ENCODE measurements at places on chromosomes 16 and 17.
A peak's percentile ranks its signal among the peaks of the same experiment; 100 is the strongest.

DNA sequence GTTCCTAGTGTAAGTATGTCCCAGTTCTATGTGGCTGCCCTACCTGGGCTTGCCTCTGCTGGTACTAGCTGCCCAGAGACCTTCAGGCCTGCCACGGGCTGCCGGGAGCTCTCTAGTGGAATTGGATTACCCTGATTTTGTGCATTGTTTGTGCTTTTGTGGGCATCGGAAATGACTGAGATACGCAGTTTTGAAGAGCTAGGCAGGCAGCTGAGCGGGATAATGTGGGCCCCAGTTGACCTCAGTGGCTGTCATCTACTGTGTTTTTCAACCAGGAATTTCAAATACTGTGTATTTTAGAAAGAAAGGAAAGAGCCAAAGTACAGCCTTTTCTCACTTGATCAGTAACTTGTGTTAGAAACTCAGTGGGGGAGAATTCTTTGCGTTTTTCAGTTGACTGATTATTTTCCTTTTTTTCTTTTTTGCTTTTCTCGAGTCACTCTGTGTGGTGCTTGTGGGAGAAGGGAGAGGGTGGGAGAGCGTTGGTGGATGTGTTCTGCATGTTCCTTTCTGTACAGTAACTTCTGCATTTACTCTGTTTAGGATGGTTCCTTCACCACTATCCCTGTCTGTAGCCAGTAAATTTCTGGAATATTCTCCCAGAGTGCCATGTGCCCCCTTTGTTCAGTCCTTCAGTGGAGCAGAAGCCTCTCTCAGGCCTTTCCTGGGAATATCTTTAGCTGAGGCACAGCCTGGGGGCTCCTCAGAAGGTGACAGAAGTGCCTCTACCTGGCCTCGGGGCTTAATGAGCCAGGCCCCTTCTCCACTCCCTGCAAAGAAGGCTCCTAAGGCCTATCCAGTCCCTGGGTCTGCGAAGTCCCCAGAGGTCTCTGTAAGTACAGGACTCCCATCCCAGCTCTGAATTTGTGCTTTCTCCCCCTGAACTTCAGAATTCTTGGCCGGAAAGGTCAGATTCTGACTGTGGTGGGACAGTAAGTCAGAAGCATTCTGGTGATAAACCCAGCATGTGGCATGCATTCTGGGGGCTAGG lies 15.0 kb upstream of the SLC12A3 start:
- no peak for DNase-seq

DNA sequence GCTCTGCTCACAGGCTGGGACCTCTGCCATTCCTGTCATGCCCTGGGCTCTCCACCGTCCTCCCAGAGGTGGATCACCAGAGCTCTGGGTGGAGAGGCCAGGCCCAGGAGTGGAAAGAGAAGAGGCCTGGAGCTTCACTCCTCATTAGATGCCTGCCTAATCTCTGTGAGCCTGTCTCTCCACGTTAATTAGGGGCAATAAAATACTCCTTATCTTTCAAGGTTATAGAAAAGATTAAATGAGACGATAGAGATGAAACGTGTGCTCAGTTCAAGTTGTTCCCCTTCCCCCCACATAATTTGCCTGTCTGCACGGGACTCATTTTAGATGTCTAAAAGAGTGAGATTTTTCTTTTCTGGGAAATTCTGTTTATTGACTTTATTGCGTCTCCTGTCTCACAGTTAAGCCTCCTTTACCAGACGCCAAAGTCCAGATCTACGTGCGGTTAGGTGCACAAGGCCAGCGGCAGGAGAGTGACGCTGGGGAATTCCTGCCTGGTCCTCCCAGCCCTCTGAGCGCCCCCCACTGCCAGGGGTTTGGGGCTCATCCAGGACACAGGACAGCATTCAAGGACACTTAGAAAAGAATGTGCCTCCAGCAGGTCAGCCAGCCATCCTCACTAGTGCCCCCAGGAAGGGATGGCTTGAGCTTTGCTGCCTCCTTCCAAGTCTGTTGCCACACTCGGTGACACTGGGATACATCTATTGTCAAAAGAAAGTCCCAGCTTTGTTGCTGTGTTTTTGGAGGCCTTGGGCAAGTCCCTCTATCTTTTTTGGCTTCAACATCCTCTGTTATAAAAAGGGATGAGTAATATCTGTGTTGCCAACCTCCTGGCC lies 42.3 kb downstream of the TBX4 start:
- DNase-seq = no peak

DNA sequence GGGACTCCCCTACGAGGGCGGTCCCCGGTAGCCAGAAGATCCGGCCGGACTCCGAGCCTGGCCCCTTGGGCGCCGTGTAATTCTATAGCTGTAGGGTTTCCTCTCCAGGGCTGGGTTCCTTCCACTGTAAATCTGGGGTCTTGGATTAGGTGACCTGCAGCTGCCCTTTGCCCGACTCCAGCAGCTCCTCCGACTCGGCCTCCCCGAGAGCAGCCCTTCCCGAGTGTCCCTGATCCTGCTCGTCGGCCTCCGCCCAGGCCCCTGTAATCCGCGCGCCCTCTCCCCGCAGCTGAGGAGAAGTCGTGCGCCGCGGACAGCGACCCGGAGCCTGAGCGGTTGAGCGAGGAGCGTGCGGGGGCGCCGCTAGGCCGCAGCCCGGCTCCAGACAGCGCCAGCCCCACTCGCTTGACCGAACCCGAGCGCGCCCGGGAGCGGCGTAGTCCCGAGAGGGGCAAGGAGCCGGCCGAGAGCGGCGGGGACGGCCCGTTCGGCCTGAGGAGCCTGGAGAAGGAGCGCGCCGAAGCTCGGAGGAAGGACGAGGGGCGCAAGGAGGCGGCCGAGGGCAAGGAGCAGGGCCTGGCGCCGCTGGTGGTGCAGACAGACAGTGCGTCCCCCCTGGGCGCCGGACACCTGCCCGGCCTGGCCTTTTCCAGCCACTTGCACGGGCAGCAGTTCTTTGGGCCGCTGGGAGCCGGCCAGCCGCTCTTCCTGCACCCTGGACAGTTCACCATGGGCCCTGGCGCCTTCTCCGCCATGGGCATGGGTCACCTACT lies 5.5 kb downstream of the TBX2 start:
- no peak for DNase-seq

DNA sequence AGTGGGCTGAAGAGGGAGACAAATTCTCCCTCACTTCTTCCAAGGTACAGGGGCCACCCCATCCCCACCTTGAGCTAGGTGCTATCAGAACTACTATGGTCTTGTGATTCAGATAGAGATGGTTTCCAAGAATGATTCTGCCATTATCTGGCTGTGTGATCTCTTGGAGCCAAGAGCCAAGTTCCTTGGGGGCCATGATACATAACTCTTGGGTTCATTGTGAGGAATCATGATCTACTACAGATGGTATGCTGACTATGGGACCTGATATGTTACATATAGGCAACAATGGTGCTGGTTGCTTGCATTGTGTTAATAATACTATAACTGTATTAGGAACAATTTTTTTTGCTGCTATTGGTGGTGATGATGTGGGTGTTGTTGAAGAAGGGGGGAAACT lies 45.7 kb downstream of the DYNLRB2 start:
- no peak for DNase-seq

DNA sequence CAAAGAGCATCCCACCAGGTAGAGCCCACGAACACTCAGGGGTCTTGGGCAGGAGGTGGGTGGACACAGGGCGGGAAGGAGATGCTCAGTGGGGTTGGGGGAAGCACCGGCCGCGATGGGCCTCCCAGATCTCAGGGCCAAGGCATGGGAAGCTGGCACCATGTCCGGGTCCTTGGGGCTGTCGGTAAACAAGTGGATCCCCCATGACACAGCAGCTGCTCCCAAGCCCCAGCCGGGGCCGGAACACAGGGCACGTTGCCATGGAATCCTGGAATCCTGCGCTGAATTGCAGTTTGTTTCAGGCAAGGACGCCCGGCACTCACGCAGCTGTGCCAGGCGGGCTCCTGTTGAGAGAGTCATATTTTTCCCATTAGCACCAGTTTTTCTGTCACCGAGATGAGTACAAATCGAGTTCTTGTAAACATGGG lies 23.0 kb upstream of the CHMP6 start:
- DNase-seq = no peak

DNA sequence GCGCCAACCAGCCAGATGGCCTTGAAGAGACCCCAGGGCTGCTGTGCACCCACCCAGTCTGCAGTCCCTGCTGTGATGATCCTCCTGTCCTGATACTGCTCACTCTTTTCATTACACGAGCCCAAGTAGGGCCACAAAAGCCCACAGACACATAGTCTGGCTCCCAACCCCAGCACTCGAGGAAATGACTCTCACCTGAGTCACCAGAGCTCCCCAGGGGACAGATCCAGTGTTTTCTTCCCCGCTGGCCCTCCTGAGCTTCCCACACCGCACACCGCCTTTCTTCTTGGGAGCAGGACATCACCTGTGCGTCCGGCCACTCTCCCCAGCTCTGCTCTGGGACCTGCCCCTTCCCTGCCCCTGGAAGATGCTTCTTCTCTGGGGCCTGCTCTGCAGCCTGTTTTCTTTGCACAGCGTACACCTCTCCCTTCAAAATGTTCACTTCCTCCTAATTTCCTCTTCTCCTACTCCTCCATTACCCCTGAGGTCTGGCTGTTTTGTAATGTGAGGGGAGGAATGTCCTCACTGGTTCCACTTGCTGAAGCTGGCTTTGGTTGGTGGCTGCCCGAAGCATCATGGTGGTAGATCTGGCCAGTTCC lies 2.0 kb upstream of the SCN4A start:
- no peak for DNase-seq

DNA sequence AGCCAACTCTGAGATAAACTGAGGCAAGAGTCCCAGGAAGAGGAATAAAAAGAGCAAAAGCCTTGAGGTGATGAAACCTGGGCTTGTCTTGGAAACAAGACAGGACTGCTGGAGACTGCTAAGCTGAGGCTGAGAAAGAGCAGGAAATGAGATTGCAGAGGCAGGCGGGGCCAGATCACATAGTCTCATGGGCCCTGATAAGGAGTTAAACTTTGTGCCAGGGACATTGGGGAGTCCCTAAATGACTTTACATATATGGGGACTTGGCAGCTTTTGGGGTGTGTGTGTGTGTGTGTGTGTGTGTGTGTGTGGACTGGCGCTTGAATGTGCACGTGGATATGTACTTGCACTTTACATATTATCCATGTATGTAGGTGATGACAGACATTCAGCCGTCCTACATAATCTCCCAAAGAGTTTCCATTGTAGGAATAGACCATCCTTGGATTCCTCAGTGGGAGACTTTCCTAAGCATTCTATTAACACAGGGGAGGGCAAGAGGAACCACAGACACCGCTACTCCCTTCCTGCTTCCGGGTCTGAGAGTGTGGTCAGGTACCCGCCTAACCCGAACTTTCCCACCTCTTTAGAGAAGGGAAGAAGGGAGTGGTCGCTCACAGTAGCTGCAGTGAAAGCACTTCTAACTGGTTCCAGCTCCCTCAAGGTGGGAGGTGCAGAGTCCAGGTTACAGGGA lies 123.1 kb downstream of the LYRM1 start:
- no peak for DNase-seq

DNA sequence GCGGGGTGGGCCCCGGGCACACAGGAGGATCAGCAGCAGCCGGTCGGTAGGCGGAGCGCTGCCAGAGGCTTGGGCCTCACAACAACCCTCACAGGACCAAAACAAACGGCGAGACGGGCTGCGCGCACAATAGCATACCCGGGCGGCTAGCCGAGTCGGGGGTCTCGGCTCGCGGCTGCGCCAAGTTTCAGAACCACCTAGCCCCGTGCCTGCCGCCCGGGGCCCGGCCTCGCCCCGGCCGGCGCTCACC lies 732 bp downstream of the ULK2 start:
- peak; percentile 9 for DNase-seq

GRCh38 chr17:83195330-83196023 lies 116.1 kb downstream of the METRNL start:
- DNase-seq = no peak

- DNase-seq = no peak
These were observed 10.9 kb upstream of the HS3ST6 start for GRCh38 chr16:1929105-1929504.

DNA sequence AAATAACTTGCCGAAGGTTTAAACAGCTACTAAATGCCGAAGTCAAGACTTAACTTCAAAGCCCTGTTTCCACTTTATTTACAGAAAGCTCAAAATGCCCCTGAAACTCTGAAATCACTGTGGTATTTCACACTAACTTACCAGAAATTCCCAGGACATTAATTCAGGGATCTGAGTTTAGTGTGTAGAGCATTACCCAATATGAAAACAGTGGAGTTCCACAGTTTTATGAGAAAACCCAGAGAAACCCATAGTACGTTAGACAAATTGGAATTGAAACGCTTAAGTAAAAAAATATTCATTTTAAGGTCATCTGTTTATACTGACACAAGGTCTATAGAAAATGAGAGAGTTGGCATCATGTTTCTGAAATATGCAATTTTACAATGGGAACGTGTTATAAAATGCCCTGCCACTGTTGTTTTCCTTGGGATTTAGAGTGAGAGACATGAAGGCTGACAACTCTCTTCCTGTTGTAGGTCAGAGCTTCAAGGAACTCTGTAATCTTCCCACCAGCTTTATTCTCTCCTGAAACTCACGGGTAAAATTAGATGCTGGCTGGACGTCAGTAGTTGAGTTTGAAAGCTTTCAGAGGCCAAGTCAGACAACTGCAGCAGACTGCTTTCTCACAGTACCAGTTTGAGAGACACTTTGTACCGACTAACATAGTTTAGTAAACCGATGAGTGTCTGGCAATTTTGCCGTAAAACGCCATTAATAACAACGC lies 139.4 kb upstream of the TBX2 start:
- DNase-seq = no peak

- DNase-seq = no peak
These were observed 20.1 kb downstream of the SLC39A11 start for GRCh38 chr17:73072219-73072962.

DNA sequence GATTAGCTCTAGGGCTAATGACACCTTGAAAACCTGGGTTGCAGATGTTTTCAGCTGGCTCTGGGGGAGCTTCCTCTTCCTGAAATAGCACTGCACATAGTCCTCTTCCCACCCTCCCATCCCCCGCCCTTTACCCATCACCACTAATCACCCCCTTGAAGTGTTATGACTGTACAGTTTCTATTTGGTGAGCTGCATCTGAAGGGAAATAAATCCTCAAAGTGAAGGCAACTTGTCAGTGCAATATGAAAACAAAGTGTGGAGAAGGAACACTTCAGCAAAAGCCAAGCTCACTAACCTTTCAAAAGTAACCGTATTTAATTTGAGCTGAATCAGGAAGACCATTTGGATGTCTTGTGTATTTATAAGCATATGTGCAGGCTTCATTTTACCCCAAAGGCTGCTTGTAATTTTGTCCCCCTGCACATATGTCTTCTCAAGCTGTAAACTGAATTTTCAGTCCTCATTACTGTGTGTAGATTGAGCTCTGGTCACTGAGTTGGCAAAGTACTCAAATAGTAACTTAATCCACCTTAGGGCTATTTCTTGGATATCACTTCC lies 44.1 kb upstream of the CA10 start:
- DNase-seq = no peak
